ENCODE measurements at places on chromosomes 4 and X.
A peak's percentile ranks its signal among the peaks of the same experiment; 100 is the strongest.

GRCh38 chr4:121696170-121696580 is 605 bp downstream of the ANXA5 start:
- DNase-seq, result peak; percentile 92

DNA sequence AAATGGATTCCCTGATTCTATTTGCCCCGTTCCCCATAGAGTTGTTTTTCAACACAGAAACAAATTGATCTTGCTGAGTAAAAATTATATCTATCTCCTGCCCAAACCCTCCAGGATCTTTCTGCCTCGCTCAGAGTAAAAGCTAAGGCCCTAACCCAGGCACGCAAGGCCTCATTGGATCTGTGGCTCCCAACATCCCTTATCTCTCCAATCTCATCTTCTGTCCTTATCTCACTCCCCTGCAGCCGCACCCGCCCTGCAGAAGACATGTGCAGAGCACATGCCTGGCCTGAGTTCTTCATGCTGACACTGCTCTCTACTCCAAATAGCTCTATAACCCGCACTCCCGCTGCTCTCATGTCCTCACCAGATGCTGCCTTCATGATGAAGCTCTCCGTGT is 543.8 kb upstream of the ZFP42 start:
- no peak for DNase-seq

DNA sequence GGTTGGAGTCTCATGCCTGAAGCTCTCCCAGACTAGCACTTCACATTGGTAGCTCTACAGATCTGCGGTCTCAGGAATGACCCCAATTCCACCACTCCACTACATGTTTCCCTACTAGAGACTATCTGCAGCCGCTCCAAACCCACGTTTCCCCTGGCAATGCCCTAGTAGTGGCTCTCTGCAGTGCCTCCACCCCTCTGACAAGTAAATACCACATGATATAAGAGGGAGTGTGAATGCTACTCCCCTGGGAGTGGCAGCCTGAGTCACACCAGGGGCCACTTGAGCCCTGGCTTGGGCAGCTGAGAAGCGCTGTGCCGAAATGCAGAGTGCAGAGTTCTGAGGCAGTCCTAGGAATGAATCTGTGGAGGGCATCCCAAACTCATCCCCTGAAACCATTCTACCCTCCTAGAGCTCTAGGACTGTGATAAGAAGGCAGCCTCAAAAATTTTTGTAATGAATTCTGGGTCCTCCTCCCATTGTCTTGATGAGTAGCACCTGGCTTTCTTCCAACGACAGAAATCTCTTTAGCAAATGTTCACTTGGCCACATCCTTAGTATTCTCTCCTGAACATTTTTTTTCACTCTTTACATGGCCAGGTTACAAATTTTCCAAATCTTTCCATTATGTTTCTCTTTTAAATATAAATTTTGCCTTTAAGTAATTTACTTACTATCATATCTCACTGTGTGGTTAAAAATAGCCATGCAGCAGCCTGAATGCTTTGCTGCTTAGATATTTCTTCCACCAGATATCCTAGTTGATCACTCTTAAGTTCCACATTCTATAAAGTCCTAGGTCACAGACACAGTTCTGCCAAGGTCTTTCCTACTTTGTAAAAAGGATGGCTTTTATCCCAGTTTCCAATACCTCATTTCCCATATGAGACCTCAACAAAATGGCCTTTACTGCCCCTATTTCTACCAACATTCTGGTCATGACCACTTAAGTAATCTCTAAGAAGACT is 160.2 kb upstream of the CPEB2 start:
- DNase-seq, result no peak

DNA sequence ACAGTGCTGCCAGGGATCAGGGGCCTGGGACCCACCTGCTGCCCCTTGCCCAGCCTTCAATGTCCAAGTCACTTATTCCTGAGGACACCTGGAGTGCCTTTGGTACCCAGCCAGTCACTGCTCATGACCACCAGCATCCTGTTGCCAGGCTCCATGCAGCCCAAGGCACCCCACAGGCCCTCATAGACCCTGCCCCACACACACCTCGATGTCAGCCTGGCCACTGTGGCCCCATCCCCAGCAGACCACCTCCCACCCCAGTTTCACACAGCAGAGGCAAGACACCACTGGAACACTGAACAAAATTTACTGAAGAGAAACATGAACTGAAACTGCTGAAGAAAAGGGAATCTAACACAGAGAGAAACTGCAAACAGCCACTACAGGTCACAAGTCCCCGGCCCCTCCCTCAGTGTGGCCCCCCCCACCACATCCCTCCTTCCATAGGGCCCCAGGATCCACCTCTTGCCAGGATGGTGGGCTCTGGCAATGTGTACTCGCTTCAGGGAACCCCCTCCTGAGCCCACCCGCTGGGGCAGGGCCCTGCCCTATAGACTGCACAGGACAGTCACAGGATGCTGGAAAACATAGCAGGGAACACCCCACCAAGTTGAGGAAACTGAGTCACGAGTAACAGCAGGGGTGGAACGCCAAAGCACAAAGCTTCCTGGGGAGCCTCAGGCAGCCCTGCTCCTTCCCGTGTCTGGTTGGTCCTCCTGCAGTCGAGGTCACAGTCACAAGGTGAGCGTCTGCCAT is 5.2 kb downstream of the PNMA5 start:
- no peak for DNase-seq

GRCh38 chrX:110851780-110852179 is 56.2 kb upstream of the CHRDL1 start:
- no peak for DNase-seq

DNA sequence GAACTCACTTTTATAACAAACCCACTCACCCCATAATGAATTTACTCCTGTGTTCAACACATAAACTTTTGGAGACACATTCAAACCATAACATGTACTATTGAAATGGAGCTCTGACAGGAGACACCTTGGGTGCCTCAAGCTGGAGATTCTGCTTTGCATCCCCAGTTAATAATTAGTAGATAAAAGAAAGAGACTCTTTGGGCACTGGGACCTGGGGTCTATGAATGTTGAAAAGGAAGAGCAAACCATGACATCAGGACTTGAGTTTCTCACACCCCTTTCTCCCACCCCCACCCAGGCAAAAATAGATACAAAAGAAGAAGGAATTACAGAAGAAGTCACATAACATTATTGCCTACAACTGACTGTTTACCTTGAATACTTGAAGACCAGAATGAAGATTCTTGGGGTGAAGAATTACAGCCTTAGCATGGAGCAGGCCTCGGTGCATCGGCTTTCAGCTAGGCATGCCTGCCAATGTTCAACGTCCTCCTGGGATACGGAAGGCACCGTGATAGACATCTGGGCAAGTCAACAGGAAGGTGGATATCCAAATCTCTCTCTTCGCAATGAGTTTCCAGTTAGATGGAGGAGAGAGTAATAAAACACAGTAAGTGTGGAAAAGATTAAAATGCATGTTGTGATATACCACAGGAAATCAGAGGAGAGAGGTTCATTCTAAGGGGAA is 316.0 kb downstream of the TRIML1 start:
- no peak for DNase-seq

DNA sequence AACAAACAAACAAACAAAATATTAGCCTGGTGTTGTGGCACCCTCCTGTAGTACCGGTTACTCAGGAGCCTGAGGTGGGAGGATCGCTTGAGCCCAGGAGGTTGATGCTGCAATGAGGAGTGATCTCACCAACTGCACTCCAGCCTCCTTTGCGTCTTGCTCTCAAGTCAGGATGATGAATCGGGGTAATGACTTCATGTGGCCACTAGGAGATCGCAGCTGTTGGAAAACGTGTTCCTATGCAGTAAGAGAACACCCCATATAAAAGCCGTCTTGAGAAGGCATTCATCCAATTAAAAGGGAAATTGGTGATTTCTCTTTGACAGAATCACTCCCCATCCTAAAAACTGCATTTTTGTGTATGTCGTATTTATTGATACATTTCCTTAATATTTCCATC is 6.9 kb downstream of the CCNB3 start:
- no peak for DNase-seq

GRCh38 chrX:47749185-47749967 is 87.3 kb upstream of the ZNF81 start:
- DNase-seq, result no peak

DNA sequence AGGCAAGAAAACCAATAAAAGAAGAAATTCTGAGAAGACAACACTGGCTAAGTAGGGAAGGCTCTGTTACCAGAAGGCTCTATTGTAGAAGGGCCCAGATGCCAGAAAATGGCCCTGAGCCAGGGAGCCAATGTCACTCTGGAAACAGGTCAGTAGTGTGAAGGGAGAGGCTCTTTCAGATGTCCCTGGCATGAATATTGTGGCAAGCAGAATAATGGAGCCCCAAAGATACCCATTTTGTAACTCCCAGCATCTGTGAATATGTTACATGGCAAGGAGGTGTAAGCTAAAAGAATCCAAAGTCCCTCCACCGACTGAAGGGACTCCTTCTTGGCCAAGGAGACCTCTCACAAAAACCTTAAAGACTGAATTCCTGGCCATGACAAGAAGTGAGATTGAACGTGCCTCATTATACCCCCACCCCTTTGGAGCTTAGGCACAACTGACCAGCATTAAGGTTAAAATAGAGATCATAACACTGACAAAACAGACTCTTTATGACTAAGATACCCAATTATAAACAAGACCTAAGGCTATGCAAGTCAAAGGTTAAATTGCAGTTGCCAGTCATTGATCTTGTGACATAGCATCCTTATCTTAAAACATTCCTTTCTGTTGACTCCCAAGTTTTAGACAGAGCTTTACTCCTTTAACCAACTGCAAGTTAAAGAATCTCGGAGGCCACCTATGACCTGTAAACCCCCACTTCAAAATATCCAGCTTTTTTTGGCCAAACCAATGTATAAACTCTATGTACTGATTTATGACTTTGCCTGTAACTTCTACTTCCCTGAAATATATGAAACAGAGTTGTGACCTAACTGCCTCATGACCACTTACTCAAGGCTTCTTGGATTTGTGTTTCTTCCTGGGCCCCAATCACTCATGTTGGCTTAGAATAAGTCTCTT is 42.2 kb upstream of the SMIM10 start:
- DNase-seq, result peak; percentile 62

DNA sequence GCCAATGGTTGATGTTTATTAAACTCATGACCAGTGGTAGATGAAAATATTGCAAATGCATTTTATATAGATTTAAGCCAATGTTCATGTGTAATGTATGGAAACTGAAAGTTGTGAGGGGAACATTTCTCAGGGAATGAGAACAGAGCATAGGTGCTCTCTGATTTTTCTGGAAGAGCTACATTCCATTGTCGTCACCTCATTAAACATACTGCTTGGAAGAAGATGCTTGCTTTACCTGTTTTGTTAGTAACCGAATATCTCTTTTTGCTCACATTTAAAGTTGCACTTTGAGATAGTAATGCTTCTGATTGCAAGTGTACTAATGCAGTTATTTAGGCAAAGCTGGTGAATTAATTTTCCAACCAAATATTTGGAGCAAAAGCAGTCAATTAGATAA is 93.8 kb upstream of the CLCN4 start:
- no peak for DNase-seq

GRCh38 chrX:22674932-22675331 is 324.8 kb upstream of the DDX53 start:
- DNase-seq, result no peak

- DNase-seq, result no peak
These were observed 138.3 kb upstream of the PDHA2 start for GRCh38 chr4:95701500-95702170.

GRCh38 chr4:12679217-12679616 is 804.9 kb downstream of the RAB28 start:
- DNase-seq, result no peak

DNA sequence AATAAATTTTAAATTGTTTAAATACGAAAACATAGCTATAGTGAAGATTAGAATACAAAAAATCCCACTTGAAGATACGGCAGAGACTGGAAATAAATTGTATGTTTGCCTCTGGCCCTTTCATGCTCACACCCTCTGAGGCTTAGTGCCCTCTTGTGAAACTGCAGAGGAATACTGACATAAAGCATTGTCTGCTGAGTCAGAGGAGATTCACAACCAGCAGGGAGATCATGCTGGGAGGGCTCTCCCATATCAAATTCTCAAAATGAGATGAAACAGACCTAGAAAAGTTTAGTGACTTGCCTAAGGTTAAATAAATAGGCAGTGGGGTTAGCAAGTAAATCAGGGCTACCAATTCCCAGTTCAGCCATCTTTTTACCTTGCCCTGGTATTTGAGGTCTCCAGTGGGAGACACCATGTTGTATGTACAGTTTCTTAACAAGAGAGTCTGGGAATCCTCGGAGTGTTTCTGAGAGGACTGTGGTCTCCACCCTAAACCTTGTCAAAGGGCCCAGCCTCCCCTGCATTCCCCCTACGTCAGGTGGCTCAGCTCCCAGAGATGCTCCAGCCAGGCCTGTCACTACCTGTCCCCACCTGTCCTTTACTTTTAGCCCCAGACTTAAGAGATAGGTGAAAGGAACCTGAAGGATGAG is 581.4 kb upstream of the DIPK2B start:
- peak; percentile 40 for DNase-seq

GRCh38 chrX:154731881-154732280 is 19.0 kb downstream of the GAB3 start:
- peak; percentile 75 for DNase-seq

- DNase-seq, result no peak
These were observed 212.7 kb downstream of the SOX3 start for GRCh38 chrX:140292188-140292587.

GRCh38 chr4:102170910-102171309 is 174.4 kb downstream of the SLC39A8 start:
- DNase-seq, result no peak

- DNase-seq, result no peak
These were observed 993.1 kb downstream of the RPA4 start for GRCh38 chrX:97876697-97877407.

DNA sequence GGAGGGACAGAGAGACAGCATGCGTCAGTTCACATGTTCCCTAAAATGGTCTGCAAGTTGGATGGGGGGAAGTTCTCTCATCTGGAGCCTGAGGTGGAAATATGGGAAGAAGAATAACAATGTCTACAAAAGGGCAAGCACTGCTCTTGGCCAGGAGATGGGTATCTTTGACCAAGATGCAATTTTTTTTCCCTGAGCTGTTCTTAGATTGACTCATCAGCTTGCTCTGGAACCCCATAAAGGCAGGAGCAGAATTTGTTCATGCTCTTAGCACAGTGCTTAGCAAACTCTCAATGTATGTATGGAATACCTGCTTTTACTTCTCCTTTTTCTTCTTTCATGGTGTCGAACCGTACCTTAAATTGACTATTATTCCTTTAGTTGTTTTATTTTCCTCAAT is 90.5 kb upstream of the ZNF827 start:
- no peak for DNase-seq

GRCh38 chrX:108366644-108367406 is 71.4 kb downstream of the COL4A6 start:
- DNase-seq, result no peak

DNA sequence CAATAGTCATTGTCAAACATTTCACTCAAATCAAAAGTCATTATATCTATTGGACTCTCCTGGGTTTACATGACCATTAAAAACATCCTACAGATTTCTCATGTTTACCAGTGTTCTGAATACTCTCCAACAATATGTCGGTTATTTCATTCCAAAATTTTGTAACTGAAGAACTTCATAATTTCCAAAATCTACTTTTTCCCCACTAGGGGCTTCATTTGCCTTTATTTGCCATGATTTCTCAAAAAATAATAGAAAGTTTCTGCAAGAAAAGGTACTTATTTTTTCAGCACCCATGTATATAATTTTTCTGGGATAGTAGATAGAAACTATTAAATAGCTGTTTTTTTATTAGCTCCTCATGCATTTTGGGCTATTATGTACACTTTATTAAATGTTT is 49.0 kb downstream of the PRDM5 start:
- DNase-seq, result no peak

GRCh38 chr4:30802622-30803323 is 82.6 kb downstream of the PCDH7 start:
- no peak for DNase-seq
